ENCODE measurements at places on chromosomes 6 and 20.
A peak's percentile ranks its signal among the peaks of the same experiment; 100 is the strongest.

- peak; percentile 70 for DNase-seq
These were observed 3.1 kb downstream of the B3GALT4 start for GRCh38 chr6:33279971-33280511.

- peak; percentile 89 for DNase-seq
These were observed 102.2 kb upstream of the SASH1 start for GRCh38 chr6:148240461-148240840.

GRCh38 chr6:25659633-25660368 is 7.8 kb downstream of the SCGN start:
- DNase-seq, result no peak

DNA sequence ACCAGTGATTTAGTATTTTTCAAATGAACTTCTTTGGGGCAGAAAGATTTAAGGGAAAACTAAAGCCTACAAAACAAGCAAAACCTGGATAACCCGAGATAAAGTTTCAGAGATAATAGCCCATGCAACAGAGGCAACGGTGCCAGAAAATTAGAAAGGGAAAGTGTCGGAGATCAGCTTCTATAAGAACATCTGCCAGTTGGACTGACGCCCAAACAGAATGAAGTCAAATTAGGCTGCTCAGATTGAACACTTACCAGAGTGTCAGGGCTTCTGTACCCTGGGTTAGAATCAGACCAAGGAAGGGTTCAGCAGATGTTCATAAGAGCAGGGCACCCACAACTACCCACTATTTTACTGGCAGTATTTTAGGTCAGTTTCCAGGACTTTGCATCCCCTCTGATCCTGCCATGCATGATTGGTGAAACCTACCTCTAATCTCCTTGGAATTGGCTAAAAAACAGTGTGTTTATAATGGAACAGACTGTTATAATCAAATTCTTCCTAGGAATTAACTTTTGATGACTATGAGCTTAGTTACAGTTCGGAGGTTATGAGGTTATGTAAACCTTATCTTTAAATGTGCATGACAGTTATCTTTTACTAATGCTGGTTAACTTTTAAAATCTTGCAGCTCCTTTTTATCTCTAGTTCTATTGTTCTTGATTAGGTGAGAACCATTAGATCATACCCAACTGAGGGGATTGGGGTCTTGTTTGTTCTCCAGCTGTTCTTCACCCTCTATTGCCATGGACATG is 13.1 kb downstream of the BMP2 start:
- DNase-seq, result no peak

GRCh38 chr6:71031912-71032311 is 75.1 kb upstream of the B3GAT2 start:
- no peak for DNase-seq

- no peak for DNase-seq
These were observed 1.1 kb downstream of the MMP9 start for GRCh38 chr20:46009816-46010215.

- peak; percentile 32 for DNase-seq
These were observed 30.9 kb upstream of the XRN2 start for GRCh38 chr20:21272279-21272678.

- DNase-seq, result peak; percentile 49
These were observed 120.6 kb downstream of the RCAN2 start for GRCh38 chr6:46370622-46371021.

DNA sequence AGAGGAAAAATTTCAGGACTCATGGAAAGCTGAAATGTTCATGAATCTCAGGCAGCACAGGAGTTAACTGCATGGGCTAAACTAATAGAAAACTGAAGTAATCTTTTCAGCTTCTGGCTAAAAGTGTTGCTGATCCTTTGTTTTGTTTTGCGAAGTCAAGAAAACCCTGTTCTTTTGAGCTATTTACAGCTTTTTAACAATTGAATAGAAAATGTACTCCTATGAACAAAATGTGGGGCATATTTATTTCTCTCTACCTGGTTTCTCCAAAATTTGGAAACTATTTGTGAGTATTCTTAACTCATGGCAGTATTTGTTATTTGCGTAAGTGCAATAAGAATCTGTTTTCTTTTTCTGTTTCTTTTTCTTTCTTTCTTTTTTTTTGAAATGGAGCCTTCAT is 818.8 kb upstream of the CITED2 start:
- DNase-seq, result no peak

DNA sequence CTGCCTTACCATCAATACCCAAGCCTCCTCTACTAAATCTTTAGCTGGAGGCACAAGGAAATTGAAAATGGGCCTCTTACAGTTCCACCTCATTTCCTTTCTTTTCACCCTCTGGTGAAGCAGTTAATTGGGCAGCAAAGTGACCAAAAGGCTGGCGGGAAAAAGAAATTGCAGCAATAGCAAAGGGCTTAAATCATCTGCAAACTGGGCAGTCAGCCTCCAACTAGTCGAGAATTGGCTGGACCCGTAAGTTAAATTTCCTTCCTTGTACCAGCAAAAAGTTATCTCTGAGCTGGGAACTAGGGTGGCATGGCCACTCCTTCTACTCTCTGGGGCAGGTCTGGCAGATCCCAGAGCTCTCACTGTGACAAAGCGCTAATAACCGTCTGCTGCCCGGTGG is 33.5 kb downstream of the GHRH start:
- no peak for DNase-seq

DNA sequence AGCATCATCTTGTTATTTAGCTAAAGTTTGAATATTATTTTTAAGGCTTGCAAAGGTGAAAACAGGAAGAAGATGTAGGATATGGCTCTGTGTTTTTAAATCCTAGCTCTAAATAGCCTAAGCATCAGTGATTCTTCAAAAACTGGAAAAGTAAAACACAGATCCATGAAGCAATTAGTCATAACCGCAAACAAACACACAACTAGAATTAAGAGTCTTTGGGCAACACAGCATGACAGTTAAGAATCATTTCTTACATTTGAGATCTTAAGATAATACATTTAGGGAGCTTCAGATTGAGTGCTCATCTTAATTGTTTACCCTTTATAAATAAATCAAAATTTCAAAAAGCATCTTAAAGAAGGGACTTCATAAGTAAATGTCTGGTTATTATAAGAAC is 115.8 kb upstream of the MAP7 start:
- no peak for DNase-seq

GRCh38 chr6:154388803-154389202 is 32.2 kb upstream of the IPCEF1 start:
- no peak for DNase-seq

DNA sequence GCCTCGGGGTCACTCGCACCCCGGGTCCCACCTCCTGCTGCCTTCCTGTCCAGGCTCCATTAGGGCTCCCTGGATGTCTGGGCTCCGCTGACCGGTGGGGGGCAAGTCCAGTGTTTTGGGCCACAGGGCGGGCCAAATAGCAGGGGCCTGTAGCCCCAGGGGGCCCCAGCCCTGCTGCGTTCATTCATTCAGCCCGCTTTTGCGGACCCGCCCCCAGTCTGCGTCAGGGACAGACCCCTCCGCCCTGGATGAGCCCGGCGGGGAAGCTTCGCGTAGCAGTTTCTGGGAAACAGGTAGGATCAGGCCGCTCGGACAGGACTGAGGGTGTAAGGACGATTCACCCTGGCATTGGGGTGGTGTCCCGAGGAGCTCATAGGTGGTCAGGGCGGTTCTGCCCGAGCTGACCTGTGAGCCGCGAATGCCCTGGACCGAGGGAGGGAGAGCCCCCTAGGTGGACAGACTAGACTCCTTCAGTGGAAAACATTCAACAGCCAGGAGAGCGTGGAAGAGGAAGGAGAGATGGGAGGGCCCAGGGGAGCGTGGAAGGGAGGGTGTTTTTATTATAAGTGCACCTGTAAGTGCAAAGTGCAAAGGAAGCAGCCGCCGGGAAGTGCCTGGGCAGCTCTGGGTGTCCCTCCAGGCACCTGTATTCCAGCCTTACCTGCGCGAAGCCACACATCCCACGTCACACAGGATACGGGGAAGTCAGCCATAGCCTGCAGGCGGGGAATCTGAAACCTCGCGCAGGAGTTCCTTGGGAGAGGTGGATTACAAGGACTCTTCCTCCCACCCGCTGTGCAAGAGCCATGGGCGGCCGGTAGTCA is 662 bp downstream of the ENTPD6 start:
- DNase-seq, result no peak

DNA sequence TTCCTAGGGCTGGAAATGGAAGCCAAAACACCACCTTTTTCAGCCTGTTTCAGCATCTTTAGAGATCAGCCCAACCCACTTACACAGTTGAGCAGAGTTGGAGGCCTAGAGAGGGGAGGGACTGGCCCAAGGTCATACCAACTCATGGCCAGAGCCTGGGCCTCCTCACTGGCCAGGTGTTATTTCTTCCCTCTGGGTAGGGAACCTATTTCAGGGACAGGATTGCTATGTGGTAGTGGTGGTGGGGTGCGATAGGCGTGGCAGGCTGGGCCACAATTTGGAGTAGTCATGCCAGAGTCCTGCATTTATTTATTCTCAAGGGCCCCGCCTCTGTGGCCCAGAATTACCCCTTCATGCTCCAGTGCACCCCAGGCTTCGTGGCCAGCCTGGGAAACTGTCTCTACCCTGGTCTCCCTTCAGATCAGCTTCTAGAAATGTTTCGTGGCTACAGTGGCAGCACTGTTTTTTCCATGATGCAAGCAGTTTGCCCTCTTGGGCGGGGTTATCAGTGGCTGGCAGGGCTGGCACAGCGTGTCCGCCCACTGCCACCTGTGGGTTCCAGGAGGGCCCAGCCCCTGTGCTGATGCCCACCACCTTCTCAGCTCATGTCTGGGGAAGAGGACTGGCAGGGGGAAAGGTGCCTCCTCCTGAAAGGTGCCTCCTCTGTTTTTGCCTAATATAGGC is 6.2 kb downstream of the VEGFA start:
- DNase-seq, result no peak

GRCh38 chr20:20366551-20366875 is 1.4 kb upstream of the INSM1 start:
- DNase-seq, result no peak

- DNase-seq, result peak; percentile 75
These were observed 12.2 kb upstream of the SLC17A2 start for GRCh38 chr6:25942561-25943147.

DNA sequence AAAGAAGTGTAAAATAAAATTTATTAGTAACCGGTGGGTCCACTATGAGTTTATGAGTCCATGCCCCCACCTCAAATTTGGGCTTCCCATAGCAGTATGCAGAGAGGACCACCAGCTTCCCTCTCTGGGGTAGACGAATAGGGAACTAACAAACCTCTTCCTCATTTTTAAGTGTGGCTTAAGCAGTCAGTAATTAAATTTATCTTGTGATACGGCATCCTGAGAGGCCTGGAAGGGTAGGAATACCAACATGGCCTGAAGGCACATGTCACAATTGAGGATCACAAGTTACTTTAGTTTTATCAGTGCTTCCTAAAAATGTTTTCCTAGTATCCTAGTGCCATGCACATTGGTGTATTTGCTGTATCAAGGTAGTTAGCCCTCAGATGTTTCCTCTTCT is 239.9 kb downstream of the HIVEP2 start:
- no peak for DNase-seq

DNA sequence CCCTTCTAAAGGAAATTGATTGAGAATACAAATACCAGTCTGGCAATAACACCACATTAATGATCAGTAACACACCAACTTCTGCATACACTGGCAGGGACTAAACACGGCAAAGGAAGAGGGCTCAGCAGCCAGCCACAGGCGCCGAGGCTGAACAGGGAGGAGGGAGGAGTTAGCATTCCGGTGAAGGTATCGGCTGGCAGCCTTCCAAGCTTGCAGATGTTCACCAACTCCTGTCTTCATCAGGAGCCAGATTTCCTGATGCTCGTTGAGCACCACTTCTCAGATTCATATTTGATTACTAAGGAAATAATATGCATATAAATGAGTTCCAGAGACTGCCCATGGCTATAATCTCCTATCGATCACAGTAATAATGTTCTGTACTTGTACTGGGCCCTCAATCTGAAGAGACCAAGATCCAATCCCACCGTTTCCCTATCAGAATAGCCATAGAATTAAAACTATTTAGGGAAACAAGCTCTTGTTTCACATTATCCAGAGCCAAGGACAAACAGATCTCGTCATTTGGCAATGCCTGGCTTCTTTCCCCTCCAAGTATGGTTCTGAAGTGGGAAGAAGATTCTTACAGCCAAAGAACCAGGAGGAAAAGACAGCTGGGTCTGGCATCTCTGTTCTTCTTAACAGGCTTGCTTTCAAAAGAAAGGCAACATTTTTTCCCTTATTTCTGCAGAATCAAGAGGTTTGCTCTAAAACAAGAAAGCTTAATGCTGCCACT is 42.2 kb downstream of the GFOD1 start:
- peak; percentile 47 for DNase-seq

DNA sequence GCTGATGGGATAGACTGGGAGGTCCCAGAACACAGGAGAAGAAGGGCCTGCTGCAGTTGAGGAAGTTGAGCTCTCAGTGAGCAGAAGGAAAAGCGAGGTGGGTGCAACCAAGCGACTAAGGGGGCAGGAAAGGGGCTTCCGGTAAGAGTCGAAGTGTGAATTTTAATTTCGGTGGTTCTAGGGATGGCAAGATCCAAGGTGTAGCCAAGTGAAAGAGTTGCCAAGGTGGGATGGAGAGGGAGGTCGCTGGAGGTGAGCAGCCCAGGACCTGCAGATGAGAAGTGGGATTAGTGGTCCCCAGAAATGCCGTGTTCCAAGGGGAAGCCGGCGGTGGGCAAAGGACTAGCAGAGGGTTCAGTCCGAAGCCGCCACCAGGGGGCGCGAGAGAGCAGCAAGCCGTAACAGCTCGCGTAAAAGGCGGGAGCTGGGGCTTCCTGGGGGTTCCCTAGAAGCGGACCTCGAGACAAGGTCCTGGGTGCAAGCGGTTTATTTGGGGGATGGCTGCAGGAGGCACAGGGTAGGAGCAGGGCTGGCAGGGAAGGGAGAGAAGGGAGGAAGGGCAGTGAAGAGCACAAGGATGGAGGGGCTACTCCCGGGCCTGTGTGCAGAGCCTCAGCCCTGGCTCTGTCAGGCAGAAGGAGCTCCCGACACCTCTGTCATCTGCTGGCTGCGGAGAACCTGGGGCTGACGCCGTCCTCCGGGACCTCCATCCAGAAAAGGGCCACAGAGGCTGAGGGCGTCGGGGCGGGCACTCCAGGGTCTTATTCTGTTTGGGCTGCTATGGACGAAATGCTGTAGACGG is 103.6 kb downstream of the PAX1 start:
- peak; percentile 11 for DNase-seq

DNA sequence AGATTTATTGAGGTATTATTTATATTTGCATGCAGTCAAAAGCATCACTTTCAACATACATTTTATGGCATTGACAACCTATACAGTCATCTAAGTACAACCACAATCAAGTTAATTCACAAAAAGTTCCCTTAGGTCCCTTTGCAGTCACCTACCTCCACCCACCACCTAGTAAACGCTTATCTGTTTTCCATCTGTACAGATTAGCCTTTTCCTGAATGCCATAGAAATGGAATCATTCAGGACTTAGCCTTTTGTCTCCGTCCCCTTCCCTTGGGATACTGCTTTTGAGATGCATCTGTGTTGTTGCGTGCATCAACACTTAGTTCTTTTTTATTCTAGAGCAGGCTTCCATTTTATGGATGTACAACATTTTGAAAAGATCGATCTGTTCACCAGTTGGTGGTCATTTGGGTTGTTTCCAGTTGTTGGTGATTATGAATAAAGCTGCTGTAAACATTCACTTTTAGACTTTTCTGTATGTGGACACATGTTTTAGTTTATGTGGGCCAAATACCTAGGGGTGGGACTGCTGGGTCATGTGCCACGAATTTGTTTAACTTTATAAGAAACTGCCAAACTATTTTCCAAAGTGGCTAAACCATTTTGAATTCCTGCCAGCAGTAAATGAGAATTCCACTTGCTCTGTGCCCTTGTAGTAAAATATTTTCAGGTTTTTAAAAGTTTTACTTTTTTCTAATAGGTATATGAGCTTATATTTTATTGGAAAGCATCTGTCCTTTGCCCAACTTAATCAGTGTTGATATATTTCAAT is 17.6 kb upstream of the IFNGR1 start:
- DNase-seq, result no peak

GRCh38 chr20:44646023-44646640 is 5.4 kb downstream of the ADA start:
- no peak for DNase-seq

- DNase-seq, result no peak
These were observed 689.1 kb upstream of the EYS start for GRCh38 chr6:66396145-66396544.
